Glutamatergic neuron (in vitro differentiated cells): ENCODE measurements at places on chromosomes 6 and 20. TPM values are rescaled to one million over a fixed set of nuclear protein-coding genes. Genes with fewer than 3 reads are reported as not detected.
A peak's percentile ranks its signal among the peaks of the same experiment; 100 is the strongest.

TOX2 gene
- 11.0 TPM for total RNA-seq

COL21A1 gene
- 0.69 TPM for total RNA-seq

CCR6 gene
- total RNA-seq: not detected

DNA sequence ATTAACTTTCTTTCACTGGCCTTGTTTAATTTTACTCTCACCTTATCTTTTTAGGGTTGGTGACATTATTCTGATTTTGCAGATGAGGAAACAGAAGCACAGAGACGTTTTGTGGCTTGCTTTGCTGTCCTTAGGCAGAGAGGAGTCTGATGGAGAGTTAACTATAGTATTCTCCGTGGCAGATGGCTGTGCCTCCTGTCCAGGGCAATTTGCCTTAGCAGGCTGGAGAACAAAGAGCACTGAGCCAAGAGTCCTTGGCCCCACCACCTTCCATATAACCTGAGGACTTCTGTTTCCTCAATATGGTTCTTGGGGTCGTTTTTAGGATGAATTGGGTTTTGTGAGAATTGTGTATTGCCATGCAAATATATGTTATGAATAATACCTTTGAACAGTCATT, 71.4 kb upstream of the BACH2 start:
- H3K27ac ChIP-seq: no peak overlapping the region
- peaks cover 2% of the 10 kb centered on the region for H3K27me3 ChIP-seq
- H3K4me1 ChIP-seq: peaks cover 22% of the 10 kb centered on the region
- H3K4me3 ChIP-seq: no peak overlapping the region
- DNase-seq: no peak

DNA sequence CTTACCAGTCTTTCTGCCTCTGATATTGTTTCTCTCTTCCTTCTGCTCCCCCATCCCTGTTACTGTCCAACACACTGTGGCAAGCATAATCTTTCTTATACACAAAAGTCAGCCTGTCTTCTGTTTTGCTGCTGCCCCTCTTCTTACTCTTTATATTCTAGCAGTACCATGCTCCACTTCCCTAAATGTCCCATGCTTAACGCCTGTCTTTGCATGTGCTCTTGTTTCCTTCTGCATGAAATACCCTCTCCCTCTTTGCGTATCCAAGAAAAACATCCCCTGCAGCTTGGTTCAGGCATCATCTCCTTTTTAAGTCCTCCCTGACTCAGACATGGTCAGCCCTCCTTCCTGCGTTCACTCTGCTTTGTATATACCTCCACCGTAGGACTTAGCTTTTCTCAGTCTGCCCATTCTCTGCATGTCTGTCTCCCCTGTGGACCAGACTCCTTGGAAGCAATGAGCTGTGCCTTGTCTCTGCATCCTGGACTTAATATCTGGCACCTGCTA, 103.9 kb downstream of the CTNNBL1 start:
- H3K27ac ChIP-seq: peak overlapping the region; percentile 10

- no peak overlapping the region for H3K27ac ChIP-seq
- peaks cover 12% of the 10 kb centered on the region for H3K4me1 ChIP-seq
- H3K27me3 ChIP-seq: no peaks in the 10 kb centered on the region
- peaks cover 3% of the 10 kb centered on the region for H3K36me3 ChIP-seq
Observed at GRCh38 chr20:58603721-58604120, 47.4 kb upstream of the STX16 start.

- H3K27me3 ChIP-seq: no peaks in the 10 kb centered on the region
- H3K27ac ChIP-seq: no peak overlapping the region
- no peak for DNase-seq
- no peaks in the 10 kb centered on the region for H3K4me1 ChIP-seq
- H3K36me3 ChIP-seq: no peaks in the 10 kb centered on the region
- H3K4me3 ChIP-seq: no peak overlapping the region
Observed at GRCh38 chr6:13991393-13991792, 66.6 kb downstream of the RNF182 start.

GRCh38 chr20:2140561-2140960, 38.9 kb downstream of the STK35 start:
- no peak overlapping the region for H3K27ac ChIP-seq
- H3K36me3 ChIP-seq: no peaks in the 10 kb centered on the region
- no peak for DNase-seq
- no peak overlapping the region for H3K4me3 ChIP-seq
- peaks cover 12% of the 10 kb centered on the region for H3K4me1 ChIP-seq
